NCI-H1105 treated with DMSO at 0.1 percent for 48 hours (cell line): ENCODE measurements at places on chromosomes 13 and 19.

GRCh38 chr19:9917321-9917720, 19.0 kb downstream of the OLFM2 start:
- DNase-seq = peak; percentile 12

DNA sequence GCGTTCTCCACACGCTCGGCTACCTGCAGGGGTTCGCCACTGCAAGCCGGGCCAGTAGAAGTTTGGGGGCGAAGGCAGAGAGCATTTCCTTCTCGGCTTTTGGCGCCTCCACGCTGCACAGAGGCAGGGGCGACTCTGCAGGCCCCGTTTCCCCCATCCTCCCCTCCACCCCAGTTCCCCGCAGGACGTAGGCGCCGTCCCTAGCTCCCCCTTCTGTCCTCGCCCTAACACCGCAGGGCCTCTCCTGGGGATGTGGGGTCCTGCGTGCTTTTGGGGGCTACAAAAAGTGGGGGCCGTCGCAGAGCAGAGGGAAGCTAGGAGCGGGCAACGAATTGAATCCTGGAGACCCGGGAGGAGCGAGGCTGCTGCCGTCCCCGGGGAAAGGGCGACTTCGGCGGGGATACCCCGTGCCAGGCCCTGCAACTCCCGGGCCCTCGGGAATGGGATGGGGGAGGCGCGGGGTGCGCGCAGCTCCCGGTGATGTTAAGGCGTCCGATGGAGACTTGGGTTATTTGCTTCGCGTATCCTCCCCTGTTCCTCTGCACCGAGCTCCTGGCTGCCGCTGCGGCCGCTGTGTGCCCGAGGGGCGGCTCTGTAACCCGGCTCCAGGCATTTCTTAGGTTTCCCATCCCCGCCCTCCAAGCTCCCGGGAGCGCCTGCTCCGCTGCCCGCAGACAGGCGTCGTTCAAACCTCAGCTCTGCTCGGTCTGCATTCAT, 255.9 kb upstream of the SOX21 start:
- DNase-seq = no peak

DNA sequence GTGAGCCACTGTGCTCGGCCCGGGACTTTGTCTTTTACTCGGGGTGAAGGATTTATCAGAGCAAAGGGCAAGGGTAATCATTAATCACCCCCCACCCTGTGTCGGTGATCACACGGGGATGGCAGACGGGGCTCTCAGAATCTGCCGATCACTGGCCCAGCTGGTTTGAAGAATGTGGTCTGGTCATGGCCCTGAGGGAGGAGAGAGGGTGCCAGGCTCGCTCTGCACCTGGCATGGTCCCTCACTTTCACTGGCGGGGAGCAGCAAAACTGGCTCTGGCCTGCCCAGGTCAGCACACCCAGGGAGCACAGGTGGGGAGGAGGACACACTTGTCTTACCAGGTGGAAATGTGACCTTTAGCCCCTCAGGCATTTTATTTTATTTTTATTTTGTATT, 10.2 kb downstream of the REEP6 start:
- DNase-seq = no peak

GRCh38 chr13:40966298-40966697, 52.8 kb downstream of the ELF1 start:
- no peak for DNase-seq

DNA sequence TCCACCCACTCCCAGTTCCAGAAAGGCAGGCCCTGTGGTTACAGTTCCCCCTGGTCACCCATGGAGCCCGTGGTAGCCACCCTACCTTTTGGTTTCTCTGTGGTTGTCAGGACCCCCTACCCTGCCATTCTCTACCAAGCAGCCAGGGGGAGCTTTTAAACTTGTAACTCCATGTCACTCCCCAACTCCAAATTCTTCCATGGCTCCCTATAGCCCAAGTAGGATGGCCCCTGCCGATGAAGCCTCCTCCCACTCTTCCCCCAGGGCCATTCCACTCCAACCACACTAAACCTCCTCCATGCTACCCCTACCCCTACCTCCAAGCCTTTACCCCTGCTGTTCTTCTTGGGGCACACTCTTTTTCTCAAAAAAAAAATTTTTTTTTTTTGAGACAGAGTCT, 2.2 kb downstream of the S1PR2 start:
- DNase-seq = peak; percentile 4

GRCh38 chr13:39815345-39816111, 160.1 kb downstream of the COG6 start:
- no peak for DNase-seq
